Stimulated activated CD8-positive, alpha-beta memory T cell treated with anti-CD3 and anti-CD28 coated beads, Interleukin-15, amount 100 ng/mL, for 4 hours (primary cell): ENCODE measurements at places on chromosomes 6 and 20.
A peak's percentile ranks its signal among the peaks of the same experiment; 100 is the strongest.

DNA sequence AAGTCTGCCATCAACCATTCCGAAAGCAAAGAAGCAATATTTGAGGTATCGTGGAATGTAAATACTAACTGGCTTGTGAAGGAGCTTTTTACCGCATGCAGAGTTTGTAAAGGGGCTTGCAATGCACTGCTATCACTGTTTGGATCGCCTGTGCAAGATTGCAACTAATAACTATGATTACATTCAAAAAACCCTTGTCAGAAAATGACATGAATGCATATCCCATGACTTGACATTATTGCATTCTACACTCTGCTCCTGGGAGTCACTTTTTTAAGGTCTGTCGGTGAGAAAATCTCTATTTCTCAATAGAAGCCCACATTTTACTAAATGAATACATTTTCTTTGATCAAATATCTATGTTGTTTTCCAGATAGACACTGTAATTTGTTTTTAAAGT, 335.4 kb upstream of the SPTLC3 start:
- DNase-seq, result no peak

DNA sequence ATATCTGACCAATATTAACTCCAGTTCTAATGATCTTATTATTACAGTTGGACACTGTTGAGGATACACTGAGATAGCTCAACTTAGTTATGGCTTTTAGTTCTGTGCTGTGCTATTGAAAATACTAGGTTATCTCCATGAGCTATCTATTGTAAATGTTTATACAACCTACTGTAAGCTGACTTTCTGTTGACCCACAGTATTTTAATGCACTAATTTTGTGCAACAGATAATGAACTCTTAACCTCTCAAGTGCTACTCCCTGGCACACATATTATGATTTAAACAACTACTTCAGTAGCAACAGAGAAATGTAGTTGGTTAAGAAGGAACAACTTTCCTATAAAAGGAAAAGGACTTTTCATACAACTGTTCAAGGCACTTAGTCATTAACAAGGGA, 5.2 kb upstream of the MMS22L start:
- no peak for DNase-seq

DNA sequence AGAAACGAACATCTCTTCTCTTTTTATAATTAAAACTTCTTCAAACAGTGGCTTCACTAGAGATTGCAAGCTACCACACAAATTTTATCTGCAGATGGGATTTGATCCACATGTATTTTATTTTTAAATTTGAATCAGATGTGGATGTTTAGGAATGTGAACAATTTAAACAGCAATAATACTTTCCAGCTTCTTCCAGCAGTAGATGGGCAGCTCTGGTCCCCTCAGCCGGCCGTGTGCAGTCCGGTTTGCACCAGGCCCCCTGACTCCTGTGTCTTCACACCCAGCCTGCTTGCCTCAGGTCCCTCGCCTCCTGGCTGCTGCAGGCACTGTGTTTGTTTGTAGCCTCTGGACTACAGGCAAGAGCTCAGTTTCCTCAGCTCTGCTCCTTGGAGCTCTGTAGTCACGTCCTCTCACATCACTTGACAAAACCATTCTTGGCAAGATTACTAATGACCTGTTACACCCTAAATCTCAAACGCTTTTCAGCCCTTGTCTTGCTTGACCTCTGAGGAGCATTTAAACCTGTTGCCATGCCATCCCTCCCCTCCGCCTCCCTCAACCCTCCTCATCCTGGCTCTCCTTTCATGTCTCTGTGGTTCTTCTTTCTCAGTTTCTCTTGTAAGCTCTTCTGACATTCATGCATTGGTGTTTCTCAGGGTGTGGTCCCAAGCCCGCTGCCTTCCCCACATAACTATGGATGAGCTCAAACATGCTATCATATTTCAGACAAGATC, 13.2 kb upstream of the ZBTB24 start:
- DNase-seq, result no peak

DNA sequence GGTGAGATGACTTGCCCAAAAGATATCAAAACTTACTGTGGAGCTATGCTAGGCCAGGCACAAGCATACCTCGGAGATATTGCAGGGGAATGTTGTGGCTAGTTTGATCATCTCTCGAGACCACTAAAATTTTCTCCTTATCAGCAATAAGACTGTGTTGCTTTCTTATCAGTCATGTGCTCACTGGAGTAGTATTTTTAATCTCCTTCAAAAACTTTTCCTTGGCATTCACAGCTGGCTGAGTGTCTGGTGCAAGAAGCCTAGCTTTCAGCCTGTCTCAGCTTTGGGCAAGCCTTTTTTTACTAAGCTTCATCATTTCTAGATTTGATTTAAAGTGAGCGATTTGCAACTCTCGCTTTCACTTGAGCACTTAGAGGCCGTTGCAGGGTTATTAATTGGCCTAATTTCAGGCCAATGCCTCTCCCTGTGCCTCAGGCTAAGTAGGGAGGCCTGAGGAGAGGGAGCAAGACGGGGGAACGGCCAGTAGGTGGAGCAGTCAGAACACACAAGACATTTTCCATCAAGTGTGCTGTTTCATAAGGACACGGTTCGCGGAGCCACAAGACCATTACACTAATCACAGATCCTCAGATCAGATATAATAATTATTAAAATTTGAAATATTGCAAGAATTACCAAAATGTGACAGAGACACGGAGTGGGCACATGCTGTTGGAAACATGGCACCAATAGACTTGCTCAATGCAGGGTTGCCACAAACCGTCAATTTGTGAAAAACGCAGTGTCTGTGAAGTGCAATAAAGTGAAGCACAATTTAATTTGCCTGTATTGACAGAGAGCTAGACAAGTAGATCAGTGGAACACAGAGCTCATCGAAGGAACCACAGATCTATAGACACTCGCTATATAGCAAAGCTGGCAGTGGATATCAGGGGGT, 106.8 kb upstream of the SIRPG start:
- DNase-seq, result peak; percentile 44

- no peak for DNase-seq
Observed at GRCh38 chr20:46108435-46108841, 9.7 kb upstream of the CD40 start.
